ENCODE measurements at places on chromosomes 2 and 18.

DNA sequence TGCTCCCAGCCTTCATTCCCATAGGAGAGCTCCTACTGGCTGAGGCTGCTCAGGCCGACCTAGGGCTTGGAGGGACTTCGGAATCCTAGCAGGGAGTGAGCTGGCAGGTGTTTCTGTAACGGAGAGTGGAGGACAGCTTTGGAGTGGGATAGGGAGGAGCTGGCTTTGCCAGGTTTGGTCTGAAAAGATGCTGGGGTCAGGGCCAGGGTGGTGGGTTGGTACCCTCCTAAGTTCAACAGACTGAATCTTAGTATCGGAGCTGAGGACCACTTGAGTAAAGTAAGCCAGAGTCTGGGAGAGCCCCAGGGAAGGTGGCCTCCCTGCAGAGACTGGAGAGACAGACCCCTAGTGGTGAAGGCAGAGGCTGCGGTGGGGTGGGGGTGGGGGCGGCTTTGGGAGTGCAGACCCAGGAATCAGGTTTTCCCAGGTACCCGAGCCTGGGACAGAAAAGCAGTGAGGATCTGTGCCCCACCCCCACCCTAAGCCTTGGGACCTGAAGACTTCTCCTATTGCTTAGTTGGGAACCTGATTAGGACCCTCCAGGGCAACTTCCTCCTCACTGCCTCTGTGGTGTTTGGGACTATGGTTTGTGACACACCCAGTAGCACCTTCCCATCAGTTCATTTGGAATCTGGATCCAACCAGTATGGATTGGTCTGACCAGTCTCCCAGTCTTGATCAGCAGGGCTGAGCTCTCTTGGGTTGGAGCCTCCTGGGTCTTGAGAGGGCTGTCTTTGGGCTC is 3.0 kb downstream of the CNNM4 start:
- DNase-seq = no peak

- peak; percentile 16 for DNase-seq
These were observed 777 bp downstream of the MOCOS start for GRCh38 chr18:36187826-36188721.

- DNase-seq = no peak
These were observed 26.5 kb upstream of the INO80C start for GRCh38 chr18:35524226-35524625.

DNA sequence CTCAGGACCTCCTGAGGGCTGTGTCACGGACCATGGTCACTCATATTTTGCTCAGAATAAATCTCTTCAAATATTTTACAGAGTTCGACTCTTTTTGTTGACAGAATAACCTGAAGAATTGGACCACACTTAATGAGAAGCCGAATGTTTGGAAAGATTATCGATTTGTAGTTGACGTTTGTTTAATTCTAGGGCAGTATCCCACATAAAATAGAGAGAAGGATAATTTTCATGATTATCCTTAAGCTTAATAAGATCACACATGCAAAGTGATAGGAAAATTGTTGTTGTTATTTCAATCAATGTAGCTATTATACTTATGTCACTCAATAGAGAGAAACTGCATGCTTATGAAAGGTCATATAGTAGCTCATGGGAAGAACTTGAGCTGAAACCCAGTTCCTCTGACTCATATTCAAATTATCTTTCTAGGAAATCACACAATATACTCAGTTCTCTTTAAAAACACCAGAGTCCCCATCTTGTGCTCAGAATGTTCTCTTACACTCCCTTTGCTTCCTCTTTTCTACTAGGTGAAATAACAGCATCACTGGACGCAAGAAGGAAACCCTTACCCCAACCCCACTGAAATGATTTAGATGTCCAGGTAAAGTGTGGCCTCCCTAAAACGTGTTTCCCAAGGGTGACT is 982.1 kb downstream of the TSN start:
- DNase-seq = no peak

- DNase-seq = peak; percentile 29
These were observed 135.6 kb upstream of the ZNF236 start for GRCh38 chr18:76686737-76687231.

DNA sequence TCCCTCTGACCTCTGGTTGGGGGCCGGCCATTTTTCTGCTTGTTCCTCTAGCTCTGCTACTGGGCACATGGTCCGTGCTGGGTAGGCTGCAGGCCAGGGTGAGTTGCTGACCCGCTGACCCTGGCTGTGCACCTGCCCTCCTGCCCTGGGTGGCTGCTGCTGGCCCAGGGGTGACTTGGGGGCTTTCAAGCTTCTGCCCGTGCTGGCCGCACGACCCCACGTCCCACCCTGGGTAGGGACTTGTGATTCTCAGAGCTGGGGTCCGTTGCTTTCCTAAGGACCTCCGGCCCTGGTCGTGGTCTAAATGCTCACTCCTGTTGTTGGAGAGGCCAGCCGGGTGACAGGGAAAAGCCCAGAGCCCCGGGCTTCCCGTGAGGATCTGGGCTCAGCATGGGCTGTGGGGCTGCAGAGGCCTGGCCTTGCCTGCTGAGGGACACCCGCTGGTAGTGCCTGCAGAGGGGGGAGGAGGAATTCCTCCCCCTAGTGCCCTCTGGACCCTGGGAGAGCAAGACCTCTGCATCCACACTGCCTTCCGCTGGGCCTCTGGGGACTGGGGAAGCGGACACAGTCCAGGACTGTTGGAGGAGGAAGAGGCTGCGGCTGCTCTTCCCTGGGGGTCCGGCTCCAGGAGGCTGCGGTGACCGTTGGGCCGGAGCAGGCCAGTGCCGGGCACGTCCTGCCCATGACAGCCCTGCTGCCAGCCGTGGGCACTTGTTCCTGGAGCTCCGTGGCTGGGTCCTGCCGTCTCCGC is 6.3 kb upstream of the GAL3ST2 start:
- no peak for DNase-seq

GRCh38 chr18:48858676-48859075 is 92.1 kb downstream of the SMAD7 start:
- DNase-seq = no peak

Measured in left ventricle myocardium inferior (tissue), 1 donor.